A549 treated with CpdA at 1 μM for 4 hours (cell line): ENCODE measurements at places on chromosomes 4 and X. TPM values are rescaled to one million over a fixed set of nuclear protein-coding genes. Genes with fewer than 3 reads are reported as not detected.

MAD2L1 gene
- total RNA-seq = 50.9 to 76.1 TPM (median 54.6 TPM) in 5 replicates

ADAMTS3 gene
- 0.01 TPM in 1 of 5 replicates, not detected in the others for total RNA-seq

GUCY1A1 gene
- not detected in 5 replicates for total RNA-seq

DRP2 gene
- 0.16 to 0.30 TPM (median 0.25 TPM) in 5 replicates for total RNA-seq

POLR2B gene
- 69.7 to 79.2 TPM (median 70.1 TPM) in 5 replicates for total RNA-seq

LONRF3 gene
- 2.4 to 3.8 TPM (median 3.4 TPM) in 5 replicates for total RNA-seq

FMR1NB gene
- total RNA-seq = not detected in 5 replicates

SORBS2 gene
- 0.14 to 0.32 TPM (median 0.29 TPM) in 4 of 5 replicates, not detected in the other for total RNA-seq

GAGE2A gene
- total RNA-seq = not detected in 5 replicates

CYLC1 gene
- not detected in 5 replicates for total RNA-seq

ARHGAP36 gene
- total RNA-seq = not detected in 5 replicates

F8A3 gene
- total RNA-seq = 0.20 to 1.4 TPM (median 1.0 TPM) in 5 replicates

OTC gene
- not detected in 5 replicates for total RNA-seq

FAM47A gene
- not detected in 5 replicates for total RNA-seq

DDIT4L gene
- total RNA-seq = 0.45 to 0.69 TPM (median 0.55 TPM) in 5 replicates

ARSJ gene
- 4.7 to 5.9 TPM (median 5.2 TPM) in 5 replicates for total RNA-seq

PCDH19 gene
- 0.02 to 0.06 TPM (median 0.05 TPM) in 5 replicates for total RNA-seq

MAOA gene
- 0.08 to 0.47 TPM (median 0.29 TPM) in 5 replicates for total RNA-seq

MAPK10 gene
- 0.34 to 0.66 TPM (median 0.44 TPM) in 5 replicates for total RNA-seq

LAMP2 gene
- 80.7 to 104 TPM (median 93.2 TPM) in 5 replicates for total RNA-seq

RUFY3 gene
- 6.8 to 9.3 TPM (median 7.3 TPM) in 5 replicates for total RNA-seq
